Activated CD4-positive, alpha-beta T cell treated with anti-CD3 and anti-CD28 coated beads, Interleukin-2, amount 50 U/mL, for 24 hours (primary cell): ENCODE measurements at places on chromosomes 16 and 17.

DNA sequence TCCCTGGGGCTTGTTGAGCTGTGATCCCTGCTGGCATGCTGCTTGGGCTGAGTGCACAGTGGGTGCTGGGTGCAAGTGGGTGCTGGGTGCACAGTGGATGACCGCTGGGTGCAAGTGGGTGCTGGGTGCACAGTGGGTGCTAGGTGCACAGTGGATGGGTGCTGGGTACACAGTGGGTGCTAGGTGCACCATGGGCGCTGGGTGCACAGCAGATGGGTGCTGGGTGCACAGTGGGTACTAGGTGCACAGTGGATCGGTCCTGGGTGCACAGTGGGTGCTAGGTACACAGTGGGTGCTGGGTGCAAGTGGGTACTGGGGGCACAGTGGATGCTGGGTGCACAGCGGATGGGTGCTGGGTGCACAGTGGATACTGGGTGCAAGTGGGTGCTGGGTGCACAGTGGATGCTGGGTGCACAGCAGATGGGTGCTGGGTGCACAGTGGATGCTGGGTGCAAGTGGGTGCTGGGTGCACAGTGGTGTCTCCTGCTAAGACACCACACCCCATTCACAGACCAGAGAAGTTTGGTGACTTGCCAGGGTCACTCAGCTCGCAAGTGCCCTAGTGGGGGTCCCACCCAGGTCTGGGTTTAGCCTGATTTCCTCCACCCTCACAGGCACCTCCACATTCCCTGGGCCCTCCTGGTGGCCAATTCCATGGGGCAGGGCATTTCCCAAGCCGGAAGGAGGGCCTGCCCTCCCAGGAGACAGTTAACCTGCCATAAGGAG, 33.5 kb downstream of the ZFPM1 start:
- DNase-seq: no peak

GRCh38 chr17:80943346-80944145, 48.1 kb upstream of the CHMP6 start:
- no peak for DNase-seq

DNA sequence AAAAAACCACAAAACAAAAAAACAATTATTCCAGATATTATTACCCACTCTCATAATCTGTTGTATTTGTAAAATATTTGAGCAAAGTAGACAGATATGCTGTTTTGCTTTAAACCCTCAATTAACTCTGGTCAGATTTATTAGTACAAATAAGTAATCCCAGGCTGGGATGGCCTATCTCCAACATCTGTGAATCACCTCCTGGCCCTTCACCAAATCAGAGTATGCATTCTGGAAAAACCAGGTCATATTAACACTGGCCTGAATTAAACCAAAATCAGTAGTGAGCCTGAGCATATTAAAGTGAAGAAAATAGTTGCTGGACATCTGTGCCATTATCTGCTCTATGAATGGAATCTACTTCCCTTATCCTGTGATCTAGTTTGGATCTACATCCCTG, 41.0 kb downstream of the STAT3 start:
- DNase-seq: no peak

GRCh38 chr17:41650794-41651624, 26.6 kb upstream of the KRT17 start:
- no peak for DNase-seq

DNA sequence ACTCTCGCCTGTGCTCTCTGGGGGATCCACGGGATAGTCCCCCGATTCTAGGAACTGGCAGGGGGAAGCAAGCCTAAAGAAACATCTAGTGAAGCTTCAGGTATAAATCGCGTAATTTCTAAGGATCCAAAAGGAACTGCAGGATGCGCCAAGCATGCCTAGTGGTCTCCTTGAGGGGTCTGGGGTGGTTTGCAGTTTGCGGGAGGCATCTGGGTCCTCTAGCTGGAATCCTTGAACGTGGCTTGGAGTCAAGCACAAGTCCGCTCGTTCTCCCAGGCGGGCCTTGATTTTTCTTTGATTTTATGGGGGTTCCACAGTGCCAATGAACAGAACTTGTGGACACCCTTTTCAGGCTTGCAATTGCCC, 1000.5 kb downstream of the KCNJ18 start:
- no peak for DNase-seq

DNA sequence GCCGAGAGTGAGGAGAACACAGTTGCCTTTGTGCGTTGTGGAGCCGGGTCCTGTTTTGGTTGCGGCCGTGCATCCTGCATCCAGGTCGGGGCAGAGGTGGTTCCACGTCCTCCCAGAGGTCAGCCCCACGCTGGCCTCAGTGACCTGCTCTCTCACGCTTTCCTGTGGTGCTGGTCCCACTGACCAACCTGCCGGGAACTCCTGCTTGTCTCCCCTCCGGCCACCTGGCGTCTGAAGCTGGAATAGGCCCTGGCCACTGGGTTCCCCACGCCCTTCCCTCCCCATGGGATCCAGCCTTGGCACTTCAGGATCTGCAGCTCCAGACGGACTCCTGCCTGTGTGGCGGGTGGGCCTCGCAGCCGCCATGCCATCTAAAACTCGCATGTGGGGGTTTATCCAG, 85.5 kb upstream of the ZNF750 start:
- DNase-seq: no peak

DNA sequence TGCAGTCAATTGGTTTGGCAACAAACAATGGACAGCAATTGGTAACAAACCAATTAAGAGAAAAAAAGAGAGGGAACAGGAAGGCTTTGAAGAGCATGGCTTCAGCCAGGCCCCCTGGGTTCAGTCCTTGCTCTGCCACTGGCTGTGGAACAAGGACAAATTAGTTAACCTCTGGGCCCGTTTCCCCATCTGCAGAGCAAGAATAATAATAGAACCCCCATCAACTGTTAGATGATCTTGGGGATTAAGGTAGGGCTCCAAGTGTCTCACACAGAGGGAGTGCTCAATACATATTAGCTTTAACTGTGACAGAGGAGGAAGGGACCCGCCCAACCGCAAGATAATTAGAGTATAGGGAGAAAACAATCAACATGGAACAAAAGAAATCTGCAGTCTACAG, 55.2 kb downstream of the PECAM1 start:
- no peak for DNase-seq

- no peak for DNase-seq
These were observed 160.4 kb downstream of the ABCC12 start for GRCh38 chr16:47995354-47995753.

- no peak for DNase-seq
These were observed 196.6 kb downstream of the ZNF423 start for GRCh38 chr16:49659356-49659755.

GRCh38 chr17:6347776-6348175, 87.1 kb downstream of the AIPL1 start:
- no peak for DNase-seq

GRCh38 chr16:3431779-3432219, 11.5 kb downstream of the ZNF597 start:
- peak; percentile 63 for DNase-seq

DNA sequence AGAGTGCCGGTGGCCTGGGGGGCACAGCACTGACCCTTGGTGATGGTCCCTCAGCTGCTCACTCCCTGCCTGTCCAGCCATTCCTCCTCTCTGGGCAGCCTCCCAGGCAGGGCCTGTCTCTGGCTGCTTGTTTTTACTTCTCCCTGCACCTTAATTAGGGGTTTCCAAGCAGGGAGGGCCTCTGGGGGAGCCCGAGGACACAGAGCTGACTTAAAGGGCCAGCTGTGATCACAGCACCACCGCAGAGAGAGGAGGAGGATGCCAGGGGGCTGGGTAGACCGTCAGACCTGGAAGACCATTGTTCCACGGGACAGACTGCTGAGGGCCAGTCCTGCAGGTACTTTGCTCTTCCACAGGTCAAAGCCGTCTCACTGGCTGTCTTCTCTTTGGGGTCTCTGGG, 1.2 kb upstream of the DPH1 start:
- DNase-seq: no peak

GRCh38 chr16:57348327-57348726, 10.3 kb upstream of the CCL22 start:
- no peak for DNase-seq

- peak; percentile 21 for DNase-seq
These were observed 56.2 kb downstream of the PRMT7 start for GRCh38 chr16:68367030-68367429.

DNA sequence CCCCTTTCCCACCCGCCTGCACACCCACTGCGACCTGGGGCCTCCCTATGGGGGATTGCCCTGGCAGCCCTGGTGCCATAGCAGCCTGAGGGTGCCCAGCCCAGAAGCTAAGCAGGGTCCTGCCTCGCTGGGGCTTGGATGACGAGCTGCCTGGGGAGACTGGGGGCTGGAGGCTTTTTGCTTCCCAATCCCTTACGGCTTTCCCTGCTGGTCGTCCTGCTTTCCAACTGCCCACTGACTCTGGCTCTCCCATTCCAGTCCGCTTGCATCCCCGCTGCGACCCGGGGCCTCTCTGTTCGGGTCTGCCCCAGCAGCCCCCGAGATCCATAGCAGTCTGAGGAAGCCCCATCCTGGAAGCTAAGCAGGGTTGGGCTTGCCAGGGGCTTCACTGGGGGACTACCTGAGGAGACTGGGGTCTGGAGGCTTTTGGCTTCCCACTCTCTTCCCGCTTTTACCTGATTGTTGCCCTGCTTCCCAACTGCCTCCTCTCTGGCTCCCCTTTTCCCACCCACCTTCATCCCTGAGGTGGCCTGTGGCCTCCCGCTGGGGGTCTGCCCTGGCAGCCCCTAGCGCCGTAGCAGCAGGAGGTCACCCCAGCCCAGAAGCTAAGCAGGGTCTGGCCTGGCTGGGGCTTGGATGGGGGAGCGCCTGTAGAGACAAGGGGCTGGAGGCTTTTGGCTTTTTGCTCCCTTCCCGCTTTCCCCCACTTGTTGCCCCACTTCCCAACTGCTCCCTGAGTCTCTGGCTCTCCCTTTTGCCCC, 2292.8 kb downstream of the TP53TG3F start:
- DNase-seq: no peak

DNA sequence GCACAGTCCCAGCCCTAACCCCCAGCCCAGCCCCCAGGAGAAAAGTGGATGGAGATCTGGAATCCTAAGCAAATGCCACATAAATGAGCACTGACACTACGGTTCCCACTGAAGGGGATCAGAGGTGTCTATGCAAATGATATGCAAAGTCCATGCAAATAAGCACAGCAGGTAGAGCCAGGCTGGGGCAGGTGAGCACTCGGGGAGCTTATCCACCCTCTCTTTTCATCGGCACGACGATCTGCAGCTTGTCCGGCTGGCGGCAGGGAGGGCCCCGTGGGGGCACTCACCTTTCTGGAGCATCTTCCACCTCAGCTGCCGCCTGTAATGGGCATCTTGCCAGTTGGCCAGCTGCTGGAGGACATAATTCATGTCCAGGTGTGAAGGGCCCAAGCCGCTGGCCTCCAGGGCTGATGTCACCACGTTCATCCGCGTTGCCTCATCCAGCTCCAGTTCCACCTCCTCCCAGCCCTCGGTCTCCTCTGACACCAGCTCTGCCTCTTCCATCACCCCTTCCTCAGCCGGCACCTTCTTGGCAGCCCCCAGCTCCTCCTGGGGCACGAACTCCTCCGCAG, 9.9 kb downstream of the HAP1 start:
- DNase-seq: no peak

- DNase-seq: no peak
These were observed 89.5 kb upstream of the SOX9 start for GRCh38 chr17:72031219-72031884.

DNA sequence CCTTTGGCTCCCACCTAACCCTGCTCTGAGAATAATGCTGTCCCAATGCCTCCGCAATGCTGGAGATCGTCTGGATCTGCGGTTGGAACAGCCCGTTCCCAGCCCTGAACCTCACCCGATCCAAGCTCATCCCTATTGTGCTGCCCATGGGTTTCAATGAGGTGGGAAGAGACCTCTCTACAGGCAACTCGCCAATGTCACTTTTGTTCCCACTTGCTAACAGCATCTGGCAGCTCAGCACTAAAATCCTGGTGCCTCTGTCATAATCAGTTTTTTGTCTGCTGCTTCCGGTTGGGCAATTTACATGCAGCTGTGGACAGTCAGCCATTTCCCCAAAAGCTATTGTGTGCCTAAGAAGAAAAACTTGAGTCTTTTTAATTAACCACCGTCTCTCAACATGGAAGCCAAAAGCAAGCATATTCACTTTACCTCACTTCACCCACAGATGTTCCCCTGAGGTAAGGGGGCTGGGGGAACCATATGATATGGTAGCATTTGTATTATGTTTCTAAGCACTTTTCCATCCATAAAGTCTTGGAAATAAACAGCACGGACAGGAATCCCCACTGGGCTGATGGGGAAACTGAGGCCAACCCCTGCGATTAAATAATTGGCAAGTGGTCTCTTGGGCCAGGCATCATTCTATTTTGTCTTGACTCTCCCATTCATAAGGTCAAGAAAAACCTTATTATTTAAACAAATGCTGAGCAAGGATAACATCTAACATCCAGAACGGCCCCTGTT, 159.2 kb upstream of the CDH5 start:
- no peak for DNase-seq

- DNase-seq: no peak
These were observed 122.4 kb downstream of the RAB11FIP4 start for GRCh38 chr17:31513731-31514427.

DNA sequence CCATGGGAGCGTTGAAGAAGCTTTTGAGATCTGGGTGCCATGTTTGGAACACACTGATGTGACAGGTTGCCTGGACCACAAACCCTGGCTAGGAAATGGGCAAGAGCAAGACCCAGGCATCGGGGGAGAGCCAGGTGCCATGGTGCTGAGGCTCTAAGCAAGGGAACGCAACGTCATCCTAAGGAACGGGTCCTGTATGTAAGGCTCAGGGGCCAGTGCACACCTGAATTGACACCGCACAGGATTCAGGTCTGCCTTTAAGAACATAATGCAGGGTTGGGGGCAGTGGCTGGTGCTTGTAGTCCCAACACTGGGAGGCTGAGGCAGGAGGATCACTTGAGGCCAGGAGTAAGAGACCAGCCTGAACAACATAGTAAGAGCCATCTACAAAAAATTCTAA, 10.8 kb downstream of the PSMD7 start:
- no peak for DNase-seq

- DNase-seq: no peak
These were observed 154.0 kb upstream of the SDK2 start for GRCh38 chr17:73798111-73798748.

DNA sequence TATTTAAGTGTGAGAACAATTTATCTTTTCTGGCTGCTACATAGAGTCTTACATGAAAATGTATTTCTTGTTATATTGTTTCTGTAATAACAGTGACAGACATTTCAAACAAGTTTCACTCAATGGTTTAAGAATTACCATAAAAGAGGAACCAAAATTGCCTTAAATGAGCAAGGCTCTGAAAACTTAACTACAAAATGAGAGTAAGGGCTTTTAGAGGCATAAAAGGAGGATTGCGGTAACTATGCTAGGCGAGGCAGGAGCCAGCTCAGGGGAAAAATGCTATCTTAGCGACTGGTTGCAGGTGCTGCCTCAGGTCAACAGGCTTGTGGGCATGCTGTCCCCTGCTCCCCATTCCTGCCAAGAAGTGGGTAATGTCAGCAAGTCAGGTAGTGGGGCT, 81.7 kb upstream of the MSI2 start:
- no peak for DNase-seq

DNA sequence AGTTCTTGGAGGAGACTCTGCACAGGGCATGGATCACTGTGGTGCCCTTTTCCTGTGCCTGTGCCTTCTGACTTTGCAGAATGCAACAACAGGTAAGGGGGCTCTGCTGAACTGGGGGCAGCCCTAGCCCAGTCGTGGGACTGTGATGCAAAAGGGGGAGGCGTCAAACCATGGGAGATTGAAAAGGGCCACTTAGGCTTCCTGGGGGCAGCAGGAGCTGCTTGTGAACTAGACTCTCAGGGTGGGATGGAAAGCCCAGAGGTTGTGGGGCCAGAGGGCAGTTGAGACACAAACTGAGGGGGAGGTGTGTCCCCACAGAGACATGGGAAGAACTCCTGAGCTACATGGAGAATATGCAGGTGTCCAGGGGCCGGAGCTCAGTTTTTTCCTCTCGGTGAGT, 19.6 kb downstream of the ADGRG5 start:
- DNase-seq: no peak

GRCh38 chr16:67531247-67531646, 2.6 kb downstream of the RIPOR1 start:
- no peak for DNase-seq
